ENCODE measurements at places on chromosomes 4 and X.

GRCh38 chrX:150542846-150543229 is 25.6 kb upstream of the MTM1 start:
- DNase-seq: no peak

GRCh38 chr4:74665346-74665745 is 129.0 kb downstream of the BTC start:
- no peak for DNase-seq

DNA sequence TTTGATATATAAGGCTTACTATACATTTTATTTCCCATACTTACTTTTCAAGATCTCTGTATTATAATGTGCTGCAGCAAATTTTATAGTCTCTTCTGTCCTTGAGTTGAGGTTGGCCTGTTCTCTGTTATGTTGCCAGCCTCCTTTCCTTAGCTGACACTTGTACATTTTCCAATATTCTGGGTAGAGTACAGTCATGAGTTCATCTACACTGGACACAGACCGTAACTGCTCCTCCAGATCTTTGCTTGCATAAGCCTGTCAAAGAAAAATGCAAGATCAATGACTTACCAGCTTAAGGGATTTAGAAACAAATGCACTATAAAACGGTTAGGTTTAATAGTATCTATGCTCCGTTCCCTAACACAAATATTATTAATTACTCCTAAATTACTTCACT is 63.2 kb downstream of the VEGFC start:
- no peak for DNase-seq

DNA sequence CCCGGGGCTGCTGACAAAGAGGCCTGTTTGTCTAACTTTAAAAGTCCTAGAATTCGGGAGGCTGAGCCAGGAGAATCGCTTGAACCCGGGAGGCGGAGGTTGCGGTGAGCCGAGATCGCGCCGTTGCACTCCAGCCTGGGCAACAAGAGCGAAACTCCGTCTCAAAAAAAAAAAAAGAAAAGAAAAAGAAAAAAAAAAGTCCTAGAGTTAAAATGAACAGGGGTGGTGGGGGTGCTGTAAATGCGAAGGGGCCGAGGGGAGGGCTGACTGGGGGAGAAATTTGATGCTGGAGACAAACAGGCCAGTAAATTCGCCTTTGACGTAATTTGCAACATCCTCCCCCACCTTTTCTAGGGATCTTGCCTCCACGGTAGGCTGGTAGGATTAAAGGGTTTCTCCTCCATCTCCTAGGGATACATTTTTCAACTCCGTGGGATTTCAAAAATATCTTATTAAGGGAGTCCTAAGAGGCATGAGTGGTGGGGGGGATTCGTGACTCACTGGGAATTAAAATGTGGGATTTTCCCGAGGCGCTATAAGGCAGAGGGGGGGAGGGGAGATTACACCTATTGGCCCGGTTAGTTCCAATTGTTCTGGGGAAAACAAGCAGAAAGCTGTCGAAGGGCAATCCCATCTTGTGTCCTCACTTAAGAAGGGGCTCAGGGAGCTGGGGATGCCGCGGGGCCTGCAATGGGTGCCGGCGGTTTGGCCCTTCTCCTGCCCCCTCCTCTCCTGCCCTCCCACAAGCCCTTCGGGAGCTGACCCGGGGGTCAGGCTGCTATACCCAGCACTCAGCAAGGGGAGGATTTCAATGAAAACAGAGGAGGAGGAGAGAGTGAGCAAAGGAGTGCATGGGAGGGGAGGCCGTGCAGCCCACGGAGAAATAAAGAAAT is 3.0 kb upstream of the BCOR start:
- DNase-seq: no peak

GRCh38 chr4:181504924-181505323 is 738.3 kb upstream of the TENM3 start:
- DNase-seq: no peak

GRCh38 chr4:89152972-89153371 is 41.6 kb downstream of the TIGD2 start:
- DNase-seq: no peak

GRCh38 chrX:154594491-154594890 is 9.6 kb downstream of the CTAG1A start:
- no peak for DNase-seq
